ENCODE measurements at places on chromosomes 4 and X.

DNA sequence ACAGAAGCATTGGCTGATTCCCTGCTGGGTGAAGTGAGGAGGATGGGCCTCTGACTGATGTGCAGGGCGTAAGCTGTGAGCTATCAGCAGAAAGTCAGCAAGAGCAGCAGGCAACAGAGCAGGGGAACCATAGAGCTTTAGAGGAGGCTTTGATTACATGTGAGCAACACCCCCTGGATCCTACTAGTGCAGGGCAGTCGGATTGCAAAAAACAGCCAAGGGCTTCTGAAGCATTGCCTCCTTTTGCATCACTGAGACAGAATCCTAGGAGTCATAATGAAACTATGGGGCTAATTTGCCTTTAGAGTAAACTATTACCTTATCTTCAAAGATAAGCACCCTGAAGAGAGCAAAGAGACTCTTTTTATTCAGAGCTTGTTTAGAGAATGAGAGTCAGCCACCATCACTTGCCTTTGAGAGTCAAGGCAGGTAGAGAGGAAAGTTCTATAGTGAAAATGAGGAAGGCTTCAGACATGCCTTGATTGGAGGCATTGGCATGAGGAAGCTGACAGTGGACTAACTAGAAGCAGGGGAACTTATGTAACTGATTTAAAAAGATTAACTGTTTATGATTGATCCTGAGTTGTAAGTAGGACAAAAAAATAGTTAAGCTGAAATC lies 420.3 kb downstream of the PDHA2 start:
- DNase-seq, result no peak

- no peak for DNase-seq
Measured at GRCh38 chr4:162456106-162456505, 292.3 kb upstream of the FSTL5 start.

- DNase-seq, result peak; percentile 26
Measured at GRCh38 chr4:21470535-21470934, 478.0 kb downstream of the KCNIP4 start.

GRCh38 chr4:5747738-5748375 lies 36.9 kb downstream of the EVC start:
- DNase-seq, result no peak

GRCh38 chr4:28536124-28536523 lies 1675.5 kb downstream of the STIM2 start:
- DNase-seq, result no peak

DNA sequence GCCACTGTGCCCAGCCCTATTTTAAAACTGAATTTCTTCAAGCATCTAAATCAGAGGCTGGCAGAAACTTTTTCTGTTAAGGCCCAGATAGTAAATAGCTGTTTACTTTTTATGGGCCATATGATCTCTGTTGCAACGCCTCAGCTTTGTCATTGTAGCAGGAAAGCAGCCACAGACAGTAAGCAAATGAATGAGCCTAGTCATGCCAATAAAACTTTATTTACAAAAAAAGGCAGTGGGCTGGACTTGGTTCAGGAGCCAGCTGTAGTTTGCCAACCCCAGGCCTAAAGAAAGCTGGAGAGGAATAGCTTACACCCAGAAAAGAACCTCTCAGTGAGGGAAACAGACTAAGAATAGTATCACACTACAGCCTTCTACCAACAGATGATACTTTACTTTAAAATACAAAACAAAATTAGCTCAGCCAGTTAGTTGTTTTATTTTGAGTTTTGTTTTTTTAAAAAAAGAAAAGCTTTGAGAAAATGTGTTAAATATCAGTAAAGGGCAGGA lies 25.5 kb downstream of the CHST7 start:
- peak; percentile 48 for DNase-seq

DNA sequence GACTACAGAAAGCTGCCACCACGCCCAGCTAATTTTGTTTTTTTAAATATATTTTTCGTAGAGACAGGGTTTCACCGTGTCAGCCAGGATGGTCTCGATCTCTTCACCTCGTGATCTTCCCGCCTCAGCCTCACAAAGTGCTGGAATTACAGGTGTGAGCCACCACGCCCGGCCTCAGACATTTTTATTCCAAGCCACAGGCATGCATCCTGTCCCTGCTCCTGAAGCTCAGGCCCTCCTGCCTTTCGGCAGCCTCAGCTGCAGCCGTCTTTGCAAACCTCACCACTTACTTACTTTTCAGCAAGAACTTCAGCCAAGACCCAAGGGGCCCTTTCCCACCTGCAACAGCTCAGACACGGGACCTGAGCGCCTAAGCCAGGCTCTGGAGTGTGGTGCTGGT lies 26.0 kb downstream of the FAM53A start:
- DNase-seq, result no peak

- no peak for DNase-seq
Measured at GRCh38 chrX:123581586-123581985, 151.3 kb downstream of the THOC2 start.

- no peak for DNase-seq
Measured at GRCh38 chr4:168674077-168674747, 177.4 kb downstream of the PALLD start.

- no peak for DNase-seq
Measured at GRCh38 chrX:33465137-33465536, 253.8 kb upstream of the DMD start.

DNA sequence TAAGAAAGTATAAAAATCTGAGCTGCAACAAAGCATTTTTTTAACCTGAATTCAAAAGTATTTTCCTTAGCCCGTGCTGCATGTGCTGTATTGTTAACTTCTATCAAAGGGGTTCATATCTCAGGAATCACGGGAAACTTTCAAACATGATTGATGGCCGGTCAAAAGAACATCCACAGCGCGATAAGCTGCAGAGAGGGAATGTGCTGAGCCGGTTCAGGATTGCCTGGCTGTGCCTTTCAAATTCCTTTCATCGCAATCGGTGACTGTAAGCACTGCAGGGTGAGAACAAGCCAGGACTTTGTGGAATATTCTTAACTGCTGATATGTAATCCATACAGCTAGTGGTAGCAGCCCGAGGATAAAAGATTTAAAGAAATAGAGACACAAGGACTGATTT lies 210.9 kb upstream of the NOCT start:
- DNase-seq, result peak; percentile 33

GRCh38 chrX:44580466-44580865 lies 37.8 kb upstream of the FUNDC1 start:
- DNase-seq, result no peak

- no peak for DNase-seq
Measured at GRCh38 chr4:156962058-156962358, 9.6 kb downstream of the PDGFC start.

DNA sequence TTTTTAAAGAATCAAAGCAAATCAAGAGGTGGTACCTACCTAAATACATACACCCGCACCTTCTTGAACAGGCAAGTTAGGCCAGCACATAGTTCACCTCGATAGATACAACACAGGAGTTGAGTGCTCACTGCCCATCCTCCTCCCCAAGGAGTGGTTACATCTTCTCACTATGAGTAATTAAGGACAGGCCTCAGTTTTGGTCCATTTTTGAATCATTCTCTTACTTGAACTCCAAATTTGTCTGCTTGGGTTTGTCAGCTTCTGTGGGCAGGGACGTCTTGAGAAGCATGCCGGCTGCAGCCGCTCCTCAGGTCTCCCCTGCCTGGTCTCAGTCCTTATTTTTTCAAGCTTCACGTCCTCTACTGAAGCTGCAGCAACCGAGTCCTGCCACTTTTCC lies 190.6 kb upstream of the RBPJ start:
- no peak for DNase-seq
